ENCODE measurements at places on chromosomes 16 and 17.

DNA sequence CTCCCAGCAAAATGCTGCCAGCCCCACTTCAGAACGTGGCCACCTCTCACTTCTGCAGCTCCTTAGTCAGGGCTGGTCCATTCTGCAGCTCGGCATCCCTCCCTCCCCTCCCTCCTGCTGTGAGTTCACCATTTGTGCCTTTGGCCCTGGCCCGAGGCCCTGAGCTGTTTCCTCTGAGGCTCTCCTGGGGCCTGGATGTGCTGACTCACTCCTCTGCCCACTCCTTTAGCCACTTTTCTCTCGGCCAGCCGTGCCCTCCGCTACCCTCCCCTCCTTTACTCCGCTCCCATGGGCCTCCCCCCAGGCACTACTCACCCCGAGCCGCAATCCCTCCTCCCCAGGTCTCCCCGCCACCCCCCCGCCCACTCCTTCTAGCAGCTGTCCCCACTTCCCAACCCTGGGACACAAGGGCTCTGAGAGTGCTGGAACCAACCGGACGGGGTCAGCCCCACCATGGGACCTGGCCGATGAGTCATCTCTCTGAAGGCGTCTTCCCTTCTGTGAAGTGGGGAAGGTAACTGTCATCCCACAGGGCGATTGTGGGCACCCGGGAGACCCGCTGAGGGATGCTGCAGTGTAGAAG, 11.5 kb downstream of the KCNG4 start:
- no peak for DNase-seq

DNA sequence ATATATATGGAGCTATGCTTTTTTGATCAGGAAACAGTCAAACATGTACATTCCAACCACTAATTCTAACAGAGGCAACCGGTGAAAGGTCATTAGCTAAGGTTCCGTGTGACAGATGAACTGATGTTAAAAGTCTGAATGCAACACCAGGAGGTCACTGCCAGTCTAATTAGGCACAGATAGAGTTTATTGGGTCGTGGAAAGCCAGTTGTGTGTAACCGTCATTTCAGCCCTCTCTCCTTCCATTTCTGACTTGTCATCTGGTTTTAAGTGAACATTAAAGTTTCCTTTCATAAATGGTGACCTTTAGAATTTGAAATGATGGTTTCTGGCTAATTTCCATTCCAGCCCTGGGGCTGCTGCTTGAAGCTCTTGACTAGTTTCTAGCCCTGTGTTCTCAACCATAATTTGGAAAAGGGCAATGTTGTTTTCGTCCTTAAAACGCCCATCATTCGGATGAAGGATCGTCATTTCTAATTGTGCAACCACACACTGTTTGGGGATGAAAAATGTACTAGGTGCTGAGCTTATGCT, 23.9 kb downstream of the CACNG3 start:
- no peak for DNase-seq

DNA sequence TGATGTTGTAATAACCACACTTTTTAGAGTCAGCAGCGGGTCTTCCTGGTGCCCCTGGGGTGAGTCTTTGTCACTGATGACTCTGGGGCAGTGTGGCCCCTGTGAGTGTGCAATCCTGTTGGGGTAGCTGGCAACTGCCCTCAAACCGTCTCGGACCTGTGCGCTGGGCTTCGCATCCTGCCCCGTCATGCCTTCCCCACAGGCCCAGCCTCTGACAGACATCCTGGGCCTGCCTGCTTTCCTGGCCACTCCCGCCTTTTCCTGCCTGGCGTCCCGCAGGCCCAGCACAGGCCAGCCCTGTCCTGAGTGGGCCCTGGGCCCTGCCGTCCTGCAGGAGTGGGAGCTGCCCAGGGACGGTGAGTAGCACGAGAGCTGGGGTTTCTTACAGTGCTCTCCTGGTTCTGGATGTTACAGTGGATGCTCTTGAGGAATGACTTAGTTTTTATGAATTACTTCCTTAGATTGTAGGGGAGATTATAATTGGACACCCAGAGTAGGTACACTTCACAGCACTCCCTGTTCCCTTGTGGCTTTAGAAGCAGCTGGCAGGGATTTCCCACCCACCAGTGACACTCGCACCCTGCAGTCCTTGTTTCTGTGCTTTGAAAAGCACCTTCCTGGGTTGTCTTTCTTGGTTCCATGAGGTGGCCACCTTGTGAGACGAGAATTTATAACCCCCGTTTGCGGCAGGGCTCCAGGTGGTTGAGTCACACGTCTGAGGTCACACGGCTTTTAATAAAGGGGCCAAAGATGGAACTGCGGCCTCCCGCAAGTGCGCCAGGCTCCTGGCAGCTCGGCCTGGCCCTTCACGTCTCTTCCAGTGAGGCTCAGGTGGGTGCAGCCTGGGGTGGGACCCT, 50.0 kb upstream of the CAPN15 start:
- DNase-seq = no peak

DNA sequence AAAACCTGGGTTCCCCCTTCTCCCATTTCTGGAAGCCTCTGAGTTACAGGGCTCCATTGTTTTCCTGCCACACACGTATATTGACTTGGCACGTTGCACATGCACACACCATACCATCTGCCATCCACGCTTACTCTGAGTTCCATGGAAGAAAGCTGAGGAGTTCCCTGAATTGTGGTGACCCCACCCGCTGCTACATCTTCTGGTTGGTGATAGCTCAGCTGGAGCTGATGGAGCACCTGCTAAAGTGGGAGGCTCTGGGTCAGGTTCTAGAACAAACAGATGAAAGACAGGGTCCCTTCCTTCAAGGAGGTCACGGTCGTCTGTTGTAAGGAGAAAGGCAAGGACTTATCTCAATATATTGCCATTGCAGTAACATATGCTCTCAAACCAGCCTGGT, 41.1 kb downstream of the TMEM11 start:
- DNase-seq = no peak

DNA sequence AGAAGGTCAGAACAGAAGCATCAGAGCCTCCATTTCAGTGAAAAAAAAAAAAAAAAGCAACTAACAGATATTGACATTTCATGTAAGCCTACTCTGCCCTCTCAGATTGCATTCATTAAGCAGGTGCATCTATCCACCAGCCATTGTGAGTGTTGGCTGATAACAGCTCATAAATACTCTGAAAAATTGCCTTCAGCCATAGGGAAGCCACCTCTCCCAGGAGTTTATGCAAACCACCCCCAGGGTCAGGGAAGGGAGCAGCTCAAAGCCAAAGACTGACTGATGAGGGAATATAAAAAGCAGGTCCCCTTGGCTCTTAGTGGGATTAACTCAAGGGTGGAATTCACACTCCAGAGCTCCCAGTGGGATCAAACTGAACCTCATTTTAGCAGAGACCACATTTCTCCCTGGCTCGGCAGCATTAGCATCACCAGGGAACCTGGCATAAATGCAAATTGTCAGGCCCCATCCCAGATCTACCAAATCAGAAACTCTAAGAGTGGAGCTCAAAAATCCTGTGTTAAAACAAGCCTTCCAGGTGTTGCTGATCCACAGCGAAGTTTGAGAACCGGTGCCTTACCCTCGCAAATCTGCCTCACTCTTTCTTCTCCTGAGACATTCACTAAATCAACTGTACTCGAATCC, 14.2 kb downstream of the APOH start:
- DNase-seq = no peak

GRCh38 chr17:58399974-58400373, 17.4 kb downstream of the RNF43 start:
- DNase-seq = no peak

GRCh38 chr17:609232-609810, 105.3 kb downstream of the VPS53 start:
- DNase-seq = no peak

DNA sequence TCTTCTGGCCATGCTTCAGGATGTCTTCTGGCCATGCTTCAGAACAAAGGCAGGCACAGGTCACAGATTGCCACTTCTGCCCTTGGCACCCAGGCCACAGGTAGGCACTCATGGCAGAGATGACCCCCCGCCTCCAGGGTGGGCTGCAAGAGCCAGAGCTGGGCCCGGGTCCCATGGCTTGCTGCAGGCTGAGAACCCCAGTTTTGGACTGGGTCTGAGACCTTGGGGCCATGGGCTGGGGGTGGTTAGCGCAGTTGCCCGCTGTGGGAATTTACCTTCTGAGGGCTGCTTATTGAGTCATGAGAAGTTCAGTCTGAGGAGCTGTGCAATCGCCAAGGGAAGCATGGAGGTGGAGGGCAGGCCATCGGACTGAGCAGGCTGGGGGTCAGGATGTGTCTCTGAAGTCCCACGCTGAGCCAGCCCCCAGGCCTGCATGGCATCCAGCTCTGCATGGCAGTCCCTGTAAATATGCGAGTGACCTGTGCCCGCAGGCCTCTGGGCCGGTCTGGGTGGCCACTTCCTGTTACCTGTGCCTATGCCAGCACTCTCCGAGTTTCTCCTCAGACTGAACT, 1.7 kb downstream of the ANKRD13B start:
- no peak for DNase-seq

DNA sequence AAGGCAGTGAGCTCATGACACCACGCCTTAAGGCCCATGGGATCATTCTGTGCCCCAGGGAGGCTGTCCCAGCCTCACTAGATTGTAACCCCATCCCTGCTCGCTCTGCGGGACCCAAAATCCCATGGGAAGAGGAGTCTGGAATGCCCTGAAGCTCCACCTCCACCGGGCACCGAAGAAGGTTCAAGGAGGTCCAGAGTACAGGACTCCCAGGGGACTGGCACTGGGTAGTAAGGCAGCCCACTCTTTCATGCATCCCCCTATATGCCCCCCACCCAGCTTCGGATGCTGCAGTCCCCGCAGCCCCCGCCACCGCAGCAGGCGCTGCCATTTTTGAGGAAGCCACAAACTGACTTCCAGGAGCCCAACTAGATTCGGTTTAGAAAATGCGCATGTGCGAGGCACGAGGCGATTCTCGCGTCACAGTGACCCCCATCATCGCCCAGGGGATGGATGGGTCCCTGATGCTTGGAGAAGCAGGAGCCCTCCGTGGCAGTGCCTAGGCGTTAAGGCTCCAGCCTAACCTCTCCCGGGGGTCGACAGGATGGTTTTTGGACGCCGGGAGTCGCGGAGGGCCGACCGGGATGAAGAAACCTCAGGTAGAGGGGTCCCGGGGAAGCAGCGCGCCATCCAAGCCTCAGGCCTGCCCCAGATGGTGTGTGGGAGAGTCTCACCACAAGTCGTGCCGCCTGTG, 1681.0 kb downstream of the TP53TG3F start:
- DNase-seq = no peak

DNA sequence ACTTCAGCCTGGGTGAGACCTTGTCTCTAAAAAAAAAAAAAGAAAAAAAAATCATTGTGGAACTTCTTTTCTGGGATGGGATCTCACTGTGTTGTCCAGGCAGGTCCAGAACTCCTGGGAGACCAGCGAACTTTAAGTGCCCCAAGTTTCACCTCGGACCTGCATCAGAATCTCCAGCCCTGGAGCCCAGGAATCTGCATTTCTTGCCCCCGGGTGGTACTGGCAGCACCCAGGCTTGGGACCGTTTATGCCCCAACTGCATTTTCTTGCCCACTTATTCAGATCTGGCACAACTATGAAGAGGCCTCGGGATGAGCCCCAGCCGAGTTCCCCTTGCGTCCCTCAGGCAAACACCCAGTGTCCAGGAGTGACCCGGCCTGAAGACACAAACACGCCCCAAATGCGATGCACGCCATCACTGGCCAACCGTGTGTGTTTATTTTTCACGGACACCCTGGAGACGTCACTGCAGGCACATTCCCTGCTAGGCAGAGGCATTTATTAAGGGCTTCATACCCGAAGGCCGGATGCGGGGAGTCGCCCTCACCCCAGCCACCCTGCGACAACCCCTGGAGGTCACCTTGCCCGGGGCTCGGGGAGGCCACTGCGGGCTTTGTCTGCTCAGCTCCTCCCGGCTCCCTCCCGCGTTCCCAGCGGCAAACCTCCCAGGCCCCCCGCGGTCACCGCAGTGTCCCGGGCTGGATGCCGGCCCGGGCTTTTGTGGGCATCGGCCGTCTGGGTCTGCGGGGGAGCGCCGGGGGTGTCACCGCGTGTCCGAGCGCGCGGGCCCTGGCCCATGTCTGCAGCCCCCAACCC, 684 bp upstream of the SPIRE2 start:
- DNase-seq = no peak

GRCh38 chr16:21646091-21646490, 6.3 kb downstream of the IGSF6 start:
- no peak for DNase-seq

DNA sequence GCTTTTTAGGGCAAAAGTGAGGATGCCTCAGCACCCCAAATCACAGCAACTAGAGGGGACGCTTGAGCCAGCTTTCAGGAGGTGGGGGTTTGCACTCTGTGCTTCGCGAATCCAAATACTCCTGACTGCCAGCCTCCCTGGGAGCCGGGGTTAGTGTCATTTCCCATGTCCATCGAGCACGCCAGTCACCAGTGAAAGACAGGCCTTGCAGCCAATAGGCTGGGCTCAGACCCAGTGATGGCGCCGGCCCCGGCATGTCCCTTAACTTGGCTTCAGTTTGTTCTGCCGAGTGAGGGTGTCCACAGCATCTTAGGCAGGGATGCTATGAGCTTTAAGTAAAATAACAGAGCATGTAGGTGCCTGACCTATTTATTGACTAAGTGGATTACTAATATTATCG, 50.9 kb upstream of the CDC42EP4 start:
- DNase-seq = no peak

DNA sequence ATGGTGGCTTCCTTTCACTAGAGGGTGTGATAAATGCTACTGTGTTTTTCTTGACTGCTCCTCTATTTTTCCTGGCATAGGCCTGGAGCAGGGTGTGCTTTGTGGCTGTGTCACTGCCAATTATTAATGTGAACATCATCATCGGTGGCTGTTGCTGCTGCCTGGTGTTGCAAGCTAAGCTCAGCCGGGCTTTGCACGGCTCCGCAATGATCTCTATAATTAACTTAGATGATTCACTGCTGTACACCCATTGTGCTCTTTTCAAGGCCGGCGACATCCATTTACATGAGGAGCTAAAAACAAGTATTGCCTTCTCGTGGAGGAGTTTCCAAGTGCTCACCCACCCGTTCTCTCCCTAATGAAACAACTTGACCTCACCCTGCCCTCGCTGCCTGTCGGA, 160.1 kb upstream of the IRX3 start:
- no peak for DNase-seq

GRCh38 chr17:39629494-39629880, 2.7 kb downstream of the PPP1R1B start:
- no peak for DNase-seq

GRCh38 chr16:78552716-78553115, 453.3 kb downstream of the WWOX start:
- no peak for DNase-seq

DNA sequence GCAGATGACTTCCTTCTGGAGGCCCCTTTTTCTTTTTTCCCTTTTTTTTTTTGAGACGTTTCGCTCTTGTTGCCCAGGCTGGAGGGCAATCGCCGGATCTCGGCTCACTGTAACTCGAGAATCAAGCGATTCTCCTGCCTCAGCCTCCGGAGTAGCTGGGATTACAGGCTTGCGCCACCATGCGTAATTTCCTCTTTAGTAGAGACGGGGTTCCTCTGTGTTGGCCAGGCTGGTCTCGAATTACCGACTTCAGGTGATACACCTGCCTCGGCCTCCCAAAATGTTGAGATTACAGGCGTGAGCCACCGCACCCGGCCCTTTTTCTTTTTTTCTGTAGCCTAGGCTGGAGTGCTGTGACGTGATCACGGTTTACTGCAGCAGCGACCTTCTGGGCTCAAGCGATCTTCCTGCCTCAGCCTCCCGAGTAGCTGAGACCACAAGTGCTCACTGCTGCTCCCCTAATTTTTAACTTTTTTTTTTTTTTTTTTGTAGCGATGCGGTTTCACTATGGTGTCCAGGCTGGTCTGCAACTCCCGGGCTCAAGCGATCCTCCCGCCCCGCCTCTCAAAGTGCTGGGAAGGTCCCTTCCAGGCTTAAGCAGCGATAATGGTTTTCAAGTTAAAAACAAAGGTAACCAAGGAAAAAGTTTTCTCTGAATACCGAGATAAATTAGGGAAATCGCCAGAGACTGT, 956 bp upstream of the IST1 start:
- no peak for DNase-seq
